ENCODE measurements at places on chromosomes 1 and 21.

GRCh38 chr1:89894210-89895201 is 73.7 kb downstream of the LRRC8D start:
- DNase-seq: no peak
- no peaks in the 10 kb centered on the region for H3K4me1 ChIP-seq
- H3K27me3 ChIP-seq: no peaks in the 10 kb centered on the region
- no peak overlapping the region for H3K4me3 ChIP-seq
- no peak overlapping the region for H3K27ac ChIP-seq
- peaks cover 11% of the 10 kb centered on the region for H3K36me3 ChIP-seq

DNA sequence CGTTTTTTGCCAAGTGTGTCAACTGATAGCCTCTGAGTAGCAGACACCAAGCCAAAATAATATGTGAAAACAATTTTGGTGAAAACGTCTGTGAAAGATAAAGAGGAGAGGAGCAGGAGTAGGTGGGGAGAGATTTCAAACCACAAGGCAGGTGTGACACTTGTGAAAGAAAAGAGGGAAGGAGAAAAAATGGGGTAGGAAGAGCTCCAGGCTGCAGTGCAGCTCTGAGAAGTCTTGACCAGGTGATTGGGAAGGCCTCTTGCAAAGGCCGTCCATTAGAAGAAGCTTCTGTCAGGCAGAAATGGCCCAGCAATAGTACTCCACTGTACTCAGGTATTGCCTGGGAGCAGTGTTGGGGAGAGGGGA is 10.6 kb upstream of the RAVER2 start:
- H3K4me3 ChIP-seq: no peak overlapping the region
- H3K27me3 ChIP-seq: peaks cover 4% of the 10 kb centered on the region
- DNase-seq: no peak
- H3K27ac ChIP-seq: no peak overlapping the region
- H3K4me1 ChIP-seq: no peaks in the 10 kb centered on the region
- no peaks in the 10 kb centered on the region for H3K36me3 ChIP-seq

GRCh38 chr1:233790662-233791371 is 113.7 kb upstream of the SLC35F3 start:
- peak; percentile 70 for DNase-seq
- no peaks in the 10 kb centered on the region for H3K4me1 ChIP-seq
- no peak overlapping the region for H3K27ac ChIP-seq
- no peak overlapping the region for H3K4me3 ChIP-seq
- peaks cover 6% of the 10 kb centered on the region for H3K27me3 ChIP-seq

DNA sequence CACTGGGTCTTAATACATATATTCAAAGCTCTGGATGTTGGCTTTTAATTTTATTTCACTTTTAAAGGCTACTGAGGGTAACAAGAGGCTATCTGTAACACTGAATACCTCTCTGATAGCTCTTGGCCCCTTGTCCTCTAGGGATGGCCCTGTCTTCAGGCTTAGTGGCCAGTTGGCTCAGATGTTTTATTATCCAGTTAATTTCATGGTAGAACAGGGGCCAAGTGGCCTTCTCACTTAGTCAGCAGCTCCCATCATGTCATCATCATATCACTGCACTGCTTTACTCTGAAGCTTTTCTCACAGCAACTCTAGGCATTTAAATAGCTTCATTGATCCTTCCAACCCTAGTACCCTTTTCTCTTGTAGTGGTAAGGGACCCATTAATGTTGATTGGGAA is 40.2 kb upstream of the MACF1 start:
- no peak overlapping the region for H3K27ac ChIP-seq
- no peak overlapping the region for H3K4me3 ChIP-seq
- no peaks in the 10 kb centered on the region for H3K36me3 ChIP-seq
- no peaks in the 10 kb centered on the region for H3K4me1 ChIP-seq

DNA sequence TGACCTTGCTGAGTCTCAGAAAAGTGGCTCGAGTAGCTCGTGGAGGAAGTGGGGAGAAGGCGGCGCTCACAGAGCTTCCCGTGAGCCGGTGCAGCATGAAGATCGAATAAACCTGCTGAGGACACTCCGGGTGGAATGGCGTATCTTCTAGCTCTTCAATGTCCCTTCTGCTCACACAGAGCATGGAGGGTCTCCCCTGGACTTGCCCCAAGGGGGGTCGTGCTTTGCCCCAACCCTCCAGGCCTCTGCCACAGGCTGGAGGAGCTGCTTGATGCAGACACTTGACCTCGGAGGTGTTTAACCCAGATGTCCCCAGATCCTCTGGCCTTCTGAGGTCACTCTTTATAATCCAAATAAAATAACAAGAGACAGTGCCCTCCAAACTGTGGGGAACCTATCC is 2.2 kb upstream of the KRTAP10-12 start:
- H3K4me1 ChIP-seq: peaks cover 5% of the 10 kb centered on the region
- peaks cover 18% of the 10 kb centered on the region for H3K27me3 ChIP-seq
- DNase-seq: no peak
- no peak overlapping the region for H3K27ac ChIP-seq
- H3K36me3 ChIP-seq: no peaks in the 10 kb centered on the region

DNA sequence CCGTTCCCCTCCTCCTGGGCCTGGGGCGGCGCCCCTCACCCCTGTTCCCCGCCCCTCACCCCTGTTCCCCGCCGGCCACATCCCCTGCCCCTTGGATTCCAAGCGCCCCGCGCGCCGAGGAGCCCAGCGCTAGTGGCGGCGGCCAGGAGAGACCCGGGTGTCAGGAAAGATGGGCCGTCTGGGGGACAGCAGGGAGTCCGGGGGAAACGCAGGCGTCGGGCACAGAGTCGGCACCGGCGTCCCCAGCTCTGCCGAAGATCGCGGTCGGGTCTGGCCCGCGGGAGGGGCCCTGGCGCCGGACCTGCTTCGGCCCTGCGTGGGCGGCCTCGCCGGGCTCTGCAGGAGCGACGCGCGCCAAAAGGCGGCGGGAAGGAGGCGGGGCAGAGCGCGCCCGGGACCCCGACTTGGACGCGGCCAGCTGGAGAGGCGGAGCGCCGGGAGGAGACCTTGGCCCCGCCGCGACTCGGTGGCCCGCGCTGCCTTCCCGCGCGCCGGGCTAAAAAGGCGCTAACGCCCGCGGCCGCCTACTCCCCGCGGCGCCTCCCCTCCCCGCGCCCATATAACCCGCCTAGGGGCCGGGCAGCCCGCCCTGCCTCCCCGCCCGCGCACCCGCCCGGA is at the start of gene TP73:
TSS of gene TP73 (plus strand) at position 587 of the 618 bp plus-strand sequence. CDS start 29,850 bp downstream, outside the sequence.
- no peak within 1 kb of the TSS for H3K27ac ChIP-seq
- peaks cover 37% of the 10 kb centered on the region for H3K4me1 ChIP-seq
- peaks cover 3% of the 10 kb centered on the region for H3K36me3 ChIP-seq
- H3K4me3 ChIP-seq: peak within 1 kb of the TSS; percentile 5

GRCh38 chr21:16974060-16974459 is 538.8 kb upstream of the CXADR start:
- no peaks in the 10 kb centered on the region for H3K36me3 ChIP-seq
- DNase-seq: no peak
- H3K27me3 ChIP-seq: no peaks in the 10 kb centered on the region

GRCh38 chr1:231216498-231216897 is 24.5 kb upstream of the GNPAT start:
- H3K4me1 ChIP-seq: peaks cover 4% of the 10 kb centered on the region
- H3K36me3 ChIP-seq: no peaks in the 10 kb centered on the region
- no peak for DNase-seq
- no peak overlapping the region for H3K27ac ChIP-seq
- no peaks in the 10 kb centered on the region for H3K27me3 ChIP-seq
- H3K4me3 ChIP-seq: no peak overlapping the region

DNA sequence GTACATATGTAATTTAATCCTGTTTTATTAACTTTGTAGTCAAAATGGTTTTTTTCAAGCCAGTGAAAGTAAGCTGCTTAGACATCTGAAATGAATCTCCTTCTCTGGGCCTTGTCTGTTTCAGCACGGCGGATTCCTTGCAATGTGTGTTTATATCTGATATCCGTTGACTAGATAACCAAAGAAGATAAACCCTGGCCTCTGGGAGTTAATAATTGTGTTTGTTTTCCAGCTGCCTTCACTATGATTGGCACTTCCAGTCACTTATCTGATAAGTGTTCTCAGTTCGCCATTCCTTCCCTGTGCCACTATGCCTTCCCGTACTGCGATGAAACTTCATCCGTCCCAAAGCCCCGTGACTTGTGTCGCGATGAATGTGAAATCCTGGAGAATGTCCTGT is 63.5 kb upstream of the UBE2U start:
- no peak overlapping the region for H3K27ac ChIP-seq
- no peaks in the 10 kb centered on the region for H3K36me3 ChIP-seq
- no peak overlapping the region for H3K4me3 ChIP-seq
- H3K27me3 ChIP-seq: no peaks in the 10 kb centered on the region

GRCh38 chr21:16438761-16439160 is 709.0 kb downstream of the USP25 start:
- no peak for DNase-seq
- H3K27ac ChIP-seq: no peak overlapping the region
- no peak overlapping the region for H3K4me3 ChIP-seq
- H3K36me3 ChIP-seq: no peaks in the 10 kb centered on the region
- H3K27me3 ChIP-seq: no peaks in the 10 kb centered on the region

DNA sequence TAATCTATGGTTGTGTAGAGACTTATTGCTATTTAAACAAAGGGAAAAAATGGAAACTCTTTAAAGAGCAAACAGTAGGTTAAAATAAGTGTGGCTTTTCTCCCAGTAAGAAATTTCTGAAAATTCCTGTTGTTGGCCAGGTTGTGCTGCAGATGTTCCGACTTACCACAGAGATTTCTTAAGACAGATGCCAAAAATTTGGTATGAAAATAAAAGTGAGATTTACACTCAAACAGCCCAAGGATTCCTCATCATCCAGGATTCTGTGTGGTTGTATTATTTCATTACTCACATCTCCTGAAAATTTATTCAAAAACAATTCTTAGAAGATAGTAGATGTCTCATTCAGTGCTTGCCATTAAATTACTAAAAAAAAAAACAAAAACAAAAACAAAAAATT is 296.7 kb upstream of the PTBP2 start:
- H3K4me3 ChIP-seq: no peak overlapping the region
- H3K27me3 ChIP-seq: no peaks in the 10 kb centered on the region
- no peak overlapping the region for H3K27ac ChIP-seq
- no peaks in the 10 kb centered on the region for H3K36me3 ChIP-seq

DNA sequence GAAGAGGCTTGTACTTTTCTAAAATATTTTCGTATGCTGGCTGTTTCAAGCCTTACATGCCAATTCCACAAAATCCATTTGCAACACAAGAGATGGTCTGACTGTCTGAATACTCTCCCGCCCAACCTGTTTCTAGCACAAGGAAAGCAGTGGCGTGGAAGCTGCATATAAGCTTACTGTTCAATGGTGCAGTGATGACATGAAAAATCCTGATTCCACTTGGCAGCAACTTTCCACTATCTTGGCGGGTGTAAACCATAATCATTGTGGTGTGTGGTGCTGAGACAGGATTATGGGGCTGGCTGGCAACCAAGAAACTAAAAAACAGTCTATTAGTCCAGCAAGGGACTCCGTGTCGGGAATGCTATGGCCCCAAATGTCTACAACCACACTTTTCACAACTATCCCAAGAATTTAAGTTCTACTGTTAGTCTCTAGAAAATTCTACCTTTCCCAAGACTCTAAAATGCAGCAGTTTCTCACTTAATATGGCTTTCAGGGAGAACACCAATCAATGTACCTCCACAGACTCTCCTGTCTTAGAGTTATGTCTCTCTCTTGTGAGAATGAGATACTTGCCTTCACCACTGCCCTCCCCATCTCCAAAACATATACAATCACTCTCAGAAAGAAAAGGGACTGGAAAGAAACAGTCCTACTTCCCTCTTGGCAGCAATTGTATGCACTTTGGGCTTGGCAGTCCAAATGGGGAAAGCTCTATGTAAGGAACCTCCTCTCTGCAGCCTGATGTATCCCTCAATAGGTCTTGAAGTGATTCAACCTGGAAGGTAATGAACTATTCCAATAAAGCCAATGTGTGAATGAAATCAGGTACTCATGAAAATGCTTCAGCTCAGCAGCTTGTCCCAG is 9.5 kb downstream of the COLGALT2 start:
- no peaks in the 10 kb centered on the region for H3K27me3 ChIP-seq
- H3K36me3 ChIP-seq: no peaks in the 10 kb centered on the region
- no peak overlapping the region for H3K27ac ChIP-seq

DNA sequence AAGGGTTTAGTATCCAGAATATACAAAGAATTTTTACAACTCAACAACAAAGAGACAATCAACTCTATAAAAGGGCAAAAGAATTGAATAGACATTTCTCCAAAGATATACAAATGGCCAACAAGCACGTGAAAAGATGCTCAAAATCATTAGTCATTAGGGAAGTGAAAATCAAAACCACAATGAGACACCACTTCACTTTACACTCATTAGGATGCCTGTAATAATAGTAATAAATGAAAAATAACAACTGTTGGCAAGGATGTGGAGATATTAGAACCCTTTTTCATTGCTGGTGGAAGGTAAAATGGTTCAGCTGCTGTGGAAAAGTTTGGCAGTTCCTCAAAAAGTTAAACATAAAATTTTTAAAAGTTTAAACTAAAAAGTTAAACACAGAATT is 7.0 kb upstream of the ABCD3 start:
- no peak overlapping the region for H3K27ac ChIP-seq
- no peaks in the 10 kb centered on the region for H3K4me1 ChIP-seq
- no peak for DNase-seq
- no peak overlapping the region for H3K4me3 ChIP-seq
- no peaks in the 10 kb centered on the region for H3K36me3 ChIP-seq

DNA sequence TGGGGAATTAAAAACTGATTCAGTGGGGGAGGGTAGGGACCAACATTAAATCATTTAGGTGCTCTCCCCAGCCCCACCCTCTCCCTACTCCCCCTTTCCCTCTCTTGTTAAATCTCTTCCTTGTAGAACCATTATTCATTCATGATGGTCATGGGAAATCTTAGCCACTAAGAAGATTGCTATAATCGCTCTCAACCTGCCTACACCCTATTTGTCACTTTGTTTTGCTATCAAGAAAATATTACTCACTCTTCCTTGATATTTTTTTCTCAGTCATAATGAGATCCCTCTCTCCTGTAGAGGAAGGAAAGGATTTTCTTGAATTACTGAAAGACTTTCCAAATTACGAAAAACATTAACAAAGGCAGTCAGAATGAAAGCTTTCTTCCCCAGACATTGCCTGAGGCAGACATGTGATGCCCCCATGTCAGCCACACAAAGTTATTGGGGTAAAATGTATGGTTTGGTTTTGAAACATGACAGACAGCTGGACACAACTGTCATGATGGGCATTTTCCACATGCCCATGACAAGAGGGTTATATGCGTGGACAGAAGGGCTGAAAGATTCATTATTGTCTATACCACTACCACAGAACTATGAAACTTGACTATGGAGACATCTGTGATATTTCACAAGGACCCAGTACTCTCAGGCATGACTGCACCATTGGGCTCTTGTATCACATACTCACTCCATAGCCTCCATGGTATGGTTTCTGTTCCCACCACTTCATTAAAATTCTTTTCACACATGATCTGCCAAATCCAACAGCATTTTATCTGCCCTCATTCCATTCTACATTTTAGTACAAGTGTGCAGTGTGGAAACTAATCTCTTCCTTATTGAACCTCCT is 420.1 kb downstream of the DISC1 start:
- H3K4me3 ChIP-seq: no peak overlapping the region
- H3K27ac ChIP-seq: no peak overlapping the region
- no peaks in the 10 kb centered on the region for H3K36me3 ChIP-seq
- H3K4me1 ChIP-seq: no peaks in the 10 kb centered on the region
- H3K27me3 ChIP-seq: no peaks in the 10 kb centered on the region
